ENCODE measurements at places on chromosomes 5 and 9.

DNA sequence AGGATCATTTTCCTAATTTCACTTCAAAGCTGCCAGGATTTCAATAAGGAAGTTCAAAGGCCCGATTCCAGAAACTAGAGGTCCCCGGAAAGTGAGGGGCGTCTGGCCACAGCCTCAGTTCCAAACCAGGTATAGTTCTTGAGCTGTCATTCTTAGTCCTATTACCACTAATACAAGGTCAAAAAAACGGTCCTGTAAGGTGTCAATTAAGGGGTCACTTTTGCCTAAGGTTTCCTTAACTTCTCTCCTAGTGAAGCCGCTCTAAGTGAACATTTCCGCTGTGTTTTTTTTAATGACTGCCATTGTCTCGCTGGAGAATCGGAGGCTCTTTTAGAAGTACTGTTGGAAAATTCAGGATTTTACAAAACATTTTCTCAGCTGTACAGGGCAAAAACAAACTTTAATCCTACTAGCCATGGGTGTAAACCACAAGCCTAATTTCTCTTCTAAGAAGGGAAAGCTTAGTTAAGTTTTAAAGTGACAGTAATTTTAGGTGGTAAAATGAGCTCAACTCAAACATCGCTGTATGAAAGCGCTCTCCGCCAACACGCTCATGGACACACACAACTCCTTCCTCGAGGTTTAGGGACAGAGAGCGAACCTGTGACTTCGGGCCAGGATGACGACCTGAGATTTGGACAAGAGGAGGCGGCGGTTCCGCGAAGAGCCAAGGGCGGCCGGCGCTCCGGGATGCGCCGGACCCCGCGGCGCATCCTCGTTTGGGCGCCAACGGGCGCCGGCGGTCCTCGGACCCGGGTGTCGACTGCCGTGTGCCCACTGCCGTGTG is 76.7 kb upstream of the IFNE start:
- peak; percentile 38 for DNase-seq

DNA sequence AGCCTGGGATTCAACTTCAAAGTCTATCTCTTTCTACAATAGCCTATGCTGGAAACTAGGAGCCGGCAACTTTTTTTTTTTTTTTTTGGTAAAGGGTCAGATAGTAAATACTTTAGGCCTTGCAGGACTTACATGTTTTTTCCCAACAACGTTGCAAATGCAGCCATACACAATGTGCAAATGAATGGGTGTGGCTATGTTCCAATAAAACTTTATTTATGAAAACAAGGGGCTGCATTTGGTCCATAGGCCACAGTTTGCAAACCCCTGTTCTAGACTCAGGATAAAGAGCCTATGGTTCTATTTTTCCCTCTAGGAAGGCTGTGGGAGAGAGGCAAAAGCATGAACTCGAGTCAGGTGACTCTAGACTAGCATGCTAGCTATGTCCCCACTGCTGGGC is 189.1 kb downstream of the GABBR2 start:
- no peak for DNase-seq

DNA sequence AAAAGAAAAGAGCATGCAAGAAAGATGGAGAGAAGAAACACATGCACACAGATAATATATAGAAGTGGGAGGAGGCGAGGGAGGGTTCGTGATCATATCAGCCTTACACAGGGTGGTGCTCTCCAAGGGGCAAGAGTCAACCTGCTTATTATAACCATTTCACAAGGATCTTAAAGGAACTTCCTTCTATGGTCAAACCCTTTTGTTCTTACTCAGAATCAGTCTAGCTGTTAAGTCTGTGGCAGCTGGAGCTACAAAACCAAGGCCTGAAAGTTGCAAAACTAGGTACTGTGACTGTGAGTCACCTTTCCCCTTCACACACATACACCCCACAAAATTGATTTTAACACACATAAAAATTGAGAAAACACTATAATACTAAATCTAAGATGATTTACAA is 18.5 kb upstream of the ERMP1 start:
- DNase-seq: peak; percentile 4

GRCh38 chr9:27554712-27555111 is 18.6 kb downstream of the C9orf72 start:
- DNase-seq: no peak

- no peak for DNase-seq
These were observed 71.2 kb downstream of the ANKRD55 start for GRCh38 chr5:56161927-56162326.

DNA sequence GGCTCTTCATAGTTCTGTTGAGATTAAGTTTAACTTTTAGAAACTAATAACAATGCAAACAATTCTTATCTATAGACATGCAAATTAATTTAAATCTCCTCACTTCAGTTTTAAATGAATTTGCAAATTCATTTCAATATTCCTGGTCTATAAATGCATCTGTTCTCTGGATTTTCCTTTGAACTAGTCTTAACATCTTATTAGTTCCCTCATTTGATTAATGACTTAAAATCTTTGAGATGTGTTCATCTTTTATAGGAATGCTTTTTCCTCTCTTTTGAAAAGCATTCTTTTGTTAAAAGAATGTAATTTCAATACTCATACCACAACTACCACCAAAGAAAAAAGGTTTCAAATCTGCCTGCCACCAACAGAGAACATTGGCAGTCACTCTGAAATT is 169.4 kb downstream of the RASEF start:
- no peak for DNase-seq

- DNase-seq: peak; percentile 39
These were observed 597.0 kb downstream of the PSAT1 start for GRCh38 chr9:78893774-78894401.

DNA sequence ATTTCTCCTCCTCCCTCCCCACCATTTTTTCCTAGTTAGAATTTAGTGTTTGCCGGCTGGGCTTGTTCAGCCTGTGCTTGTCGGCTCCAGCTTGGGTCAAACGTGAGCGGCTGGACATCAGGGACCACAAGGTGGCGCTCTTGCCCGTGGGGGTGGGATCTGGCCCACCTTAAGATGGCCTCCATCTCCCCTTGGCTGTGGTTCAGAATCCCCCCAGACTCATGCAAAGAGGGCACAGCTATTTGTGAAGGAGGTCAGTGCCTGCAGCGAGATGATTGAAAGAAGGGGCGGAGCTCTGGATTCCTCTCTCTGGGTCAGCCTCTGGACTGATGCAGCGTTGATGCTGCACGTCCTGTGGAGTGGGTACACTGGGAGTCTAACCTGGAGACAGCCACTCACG is 283.3 kb upstream of the TUT7 start:
- DNase-seq: peak; percentile 45

DNA sequence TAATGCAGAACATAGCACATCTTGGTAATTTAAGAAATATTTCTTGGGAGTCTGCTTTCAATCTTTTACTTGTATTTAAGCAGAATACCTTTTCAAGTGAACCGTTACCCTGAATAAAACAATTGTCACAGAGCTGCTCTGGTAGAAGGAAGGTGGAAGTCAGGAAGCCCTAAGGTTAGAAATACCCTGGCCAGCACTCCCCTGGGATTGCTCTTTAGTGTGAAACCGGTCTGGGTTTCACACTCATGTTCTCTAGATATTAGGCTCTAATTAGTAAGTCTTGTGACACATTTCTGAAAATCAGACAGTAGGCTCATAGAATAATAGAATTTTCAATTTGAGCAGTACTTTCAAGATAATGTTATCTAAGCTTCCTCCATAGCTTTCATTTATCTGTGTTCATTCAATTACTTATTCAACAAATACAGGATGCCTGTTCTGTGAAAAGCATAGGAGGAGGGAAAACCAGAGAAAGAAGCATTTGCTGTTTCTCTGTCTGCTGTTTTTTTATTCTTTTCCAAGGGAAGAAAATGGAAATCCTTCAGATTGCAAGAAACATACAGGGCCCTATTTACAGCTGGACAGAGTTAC is 825.5 kb downstream of the TLR4 start:
- no peak for DNase-seq

DNA sequence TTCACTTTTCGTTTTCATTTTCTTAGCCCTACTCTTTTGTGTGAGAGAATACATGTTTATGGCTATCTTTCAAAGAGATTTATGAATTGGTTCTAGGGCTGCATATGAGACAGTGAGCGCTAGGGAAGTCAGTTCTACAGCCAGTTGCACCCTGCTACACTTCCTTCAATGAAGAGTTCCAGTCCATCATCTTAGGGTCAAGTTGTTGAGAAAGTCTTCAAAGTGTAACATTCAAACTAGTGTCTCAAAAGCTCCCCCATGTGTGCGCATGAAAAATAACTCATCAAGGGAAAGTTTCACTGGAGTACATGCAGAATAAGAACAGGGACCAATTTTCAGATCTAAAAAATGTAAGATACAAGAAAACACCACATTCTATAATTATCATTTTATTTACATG is 317.2 kb downstream of the DEPDC1B start:
- peak; percentile 48 for DNase-seq

DNA sequence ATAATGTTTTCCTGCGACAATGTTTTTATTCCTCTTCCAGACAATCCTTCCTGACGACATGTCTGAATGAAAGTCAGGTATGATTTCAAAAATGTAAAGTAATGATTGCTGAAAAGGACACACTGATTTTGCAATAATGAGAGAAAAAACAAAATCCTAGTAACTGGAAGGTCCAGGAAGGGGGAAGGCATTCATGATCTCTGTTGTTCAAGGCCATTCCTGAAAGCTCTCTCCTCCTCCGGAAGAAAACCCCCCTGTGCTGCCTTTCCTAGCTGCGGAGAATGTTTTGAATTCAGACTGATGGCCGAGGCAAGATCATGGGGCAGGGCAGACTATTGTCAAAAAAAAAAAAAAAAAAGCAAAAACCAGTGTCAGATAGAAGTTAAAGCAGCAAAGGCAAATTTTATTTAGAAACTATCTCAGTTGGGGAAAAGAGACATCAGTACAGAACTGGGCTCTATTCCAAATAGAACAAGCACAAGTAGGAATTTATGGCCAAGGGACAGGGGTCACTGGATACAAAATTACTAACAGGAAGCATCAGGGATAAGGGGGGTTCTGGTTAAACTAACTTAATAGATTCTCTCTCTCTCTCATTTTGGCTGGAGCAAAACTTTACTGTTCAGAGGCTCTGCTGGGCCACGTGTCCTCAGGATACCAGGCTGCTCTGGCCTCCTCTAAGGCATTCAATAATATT is 36.5 kb upstream of the CTSV start:
- DNase-seq: no peak

DNA sequence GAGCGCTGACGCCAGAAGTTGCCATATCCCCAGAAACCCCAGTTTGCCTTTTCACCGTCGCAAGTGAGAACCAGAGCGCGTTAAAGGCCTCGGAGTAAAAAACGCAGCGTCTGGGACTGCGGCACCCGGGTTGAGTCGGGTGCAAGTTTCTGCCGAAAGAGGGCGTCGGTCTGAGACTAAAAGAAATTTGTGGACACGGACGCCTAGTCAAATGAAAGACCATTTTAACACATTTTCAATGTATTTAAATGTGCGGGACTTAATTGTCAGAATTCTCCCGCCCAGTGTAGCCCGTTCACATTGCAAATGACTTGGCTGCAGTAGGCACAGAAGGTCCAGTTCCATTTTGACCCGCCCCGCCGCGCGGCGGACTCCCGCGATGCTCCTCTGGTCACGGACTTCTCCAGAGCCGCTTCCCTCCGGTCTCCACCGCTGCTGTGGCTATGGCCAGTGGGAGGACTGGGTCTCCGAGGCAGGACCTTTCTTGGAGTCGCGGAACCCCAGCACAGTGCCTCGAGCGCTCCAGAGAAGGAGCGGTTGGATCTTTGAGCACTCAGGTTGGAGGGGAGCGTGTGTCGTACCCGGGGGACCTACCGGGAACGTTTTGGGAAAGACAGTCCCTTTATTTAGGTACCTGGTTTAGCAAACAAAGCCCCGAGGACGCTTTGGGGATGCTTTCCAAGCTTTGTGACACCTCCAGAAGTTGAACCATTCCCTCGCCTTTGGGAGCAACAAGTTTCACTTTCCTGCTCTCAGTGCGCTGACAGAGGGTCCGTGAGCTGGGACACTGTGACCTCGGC is 1.2 kb upstream of the NPR3 start:
- DNase-seq: peak; percentile 76

GRCh38 chr5:145341842-145342241 is 493.3 kb downstream of the PRELID2 start:
- no peak for DNase-seq

DNA sequence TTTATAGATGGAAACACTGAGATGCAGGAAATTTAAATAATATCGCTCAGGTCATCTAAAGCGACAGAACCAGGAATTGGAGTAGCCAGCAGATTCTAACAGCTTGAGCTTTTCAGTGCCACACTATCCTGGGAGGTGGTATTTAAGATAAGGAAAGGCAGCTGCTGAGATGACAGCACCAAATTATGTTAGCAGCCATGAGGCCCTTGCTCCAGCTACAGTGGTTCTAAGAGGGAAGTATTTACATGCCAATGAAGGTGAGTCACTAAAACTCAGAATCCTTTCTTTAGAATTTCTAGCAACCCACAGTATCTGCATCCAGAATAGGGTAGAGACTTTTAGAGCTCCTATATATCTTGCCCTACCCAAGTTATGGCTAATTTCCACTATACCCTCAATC is 127.0 kb upstream of the VLDLR start:
- peak; percentile 80 for DNase-seq

- no peak for DNase-seq
These were observed 25.2 kb upstream of the CTSV start for GRCh38 chr9:97064176-97064575.

DNA sequence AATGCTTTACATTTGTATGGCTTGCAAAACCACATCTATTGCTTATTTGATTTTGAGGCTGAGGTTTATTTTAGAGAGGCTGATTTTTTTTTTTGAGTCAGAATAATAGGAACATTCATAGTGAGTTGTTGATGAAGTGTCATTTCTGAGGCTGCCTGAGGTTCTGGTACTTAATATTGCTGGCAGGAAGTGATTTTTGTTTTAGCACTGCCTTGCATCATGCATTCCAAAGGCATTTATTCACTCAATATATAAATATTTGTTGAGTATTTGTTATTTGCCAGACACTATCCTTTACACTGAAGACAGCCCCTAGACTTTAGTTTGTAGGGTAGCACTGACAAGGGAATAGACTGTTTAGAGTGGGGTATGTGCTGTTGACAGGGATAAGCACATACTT is 2.7 kb downstream of the RNF20 start:
- DNase-seq: peak; percentile 23

- peak; percentile 92 for DNase-seq
These were observed 48.8 kb downstream of the KCNIP1 start for GRCh38 chr5:170552621-170553115.

- no peak for DNase-seq
These were observed 29.0 kb downstream of the FAT2 start for GRCh38 chr5:151562019-151562707.

- DNase-seq: no peak
These were observed 84.4 kb downstream of the CDH18 start for GRCh38 chr5:19903611-19904010.

GRCh38 chr5:139475865-139476617 is 5.2 kb downstream of the SMIM33 start:
- no peak for DNase-seq

DNA sequence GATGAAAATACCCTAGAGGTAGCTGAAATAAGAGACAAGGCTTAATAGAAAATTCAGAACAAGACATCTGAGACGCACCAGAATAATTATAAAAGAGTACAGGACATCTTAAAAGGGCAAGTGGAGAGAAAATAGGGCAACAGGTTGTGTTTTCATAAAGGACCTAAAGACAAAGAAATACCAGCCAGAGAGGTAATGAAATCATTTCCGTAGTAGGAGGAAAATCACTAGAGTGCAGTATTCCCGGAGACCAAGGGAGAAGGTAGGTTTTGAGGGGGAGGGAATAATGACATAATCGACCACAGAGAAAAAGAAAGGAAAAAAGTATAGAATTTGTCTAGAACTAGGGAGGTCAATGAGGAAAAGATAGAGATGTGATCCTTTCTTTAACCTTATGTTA is 26.2 kb upstream of the CTNNAL1 start:
- DNase-seq: no peak
